ENCODE measurements at places on chromosomes 3 and 15.

DNA sequence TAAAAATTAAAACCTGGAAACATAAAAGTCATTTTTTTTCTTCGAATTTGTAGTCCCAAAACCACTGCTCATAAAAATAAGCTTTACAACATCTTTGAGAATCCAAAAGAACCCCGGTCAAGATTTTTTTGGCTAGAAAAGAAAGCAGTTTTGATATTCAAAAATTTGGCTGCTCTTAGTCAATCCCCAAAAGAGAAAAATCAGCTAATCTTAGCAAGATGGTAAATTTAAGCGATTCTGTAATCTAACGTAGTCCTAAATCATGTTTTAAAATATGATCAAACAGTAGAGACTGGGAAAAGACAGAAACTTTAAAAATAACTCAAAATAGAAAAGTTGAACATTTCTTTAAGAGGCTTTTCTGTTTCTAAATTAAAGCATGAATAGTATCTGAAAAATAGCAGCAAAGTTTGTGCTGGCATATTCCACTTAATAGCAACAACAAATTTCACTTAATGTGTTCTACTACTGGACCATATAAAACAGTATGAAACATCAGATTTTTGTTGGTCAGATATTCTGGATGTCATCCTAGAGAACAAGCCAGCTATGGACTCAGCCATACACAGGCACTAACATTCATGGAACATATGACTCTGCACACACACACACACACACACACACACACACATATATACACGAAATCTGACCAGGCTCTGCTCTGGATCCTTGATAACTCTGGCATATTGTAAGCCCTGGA is 19.1 kb upstream of the NR2F2 start:
- no peak for DNase-seq

DNA sequence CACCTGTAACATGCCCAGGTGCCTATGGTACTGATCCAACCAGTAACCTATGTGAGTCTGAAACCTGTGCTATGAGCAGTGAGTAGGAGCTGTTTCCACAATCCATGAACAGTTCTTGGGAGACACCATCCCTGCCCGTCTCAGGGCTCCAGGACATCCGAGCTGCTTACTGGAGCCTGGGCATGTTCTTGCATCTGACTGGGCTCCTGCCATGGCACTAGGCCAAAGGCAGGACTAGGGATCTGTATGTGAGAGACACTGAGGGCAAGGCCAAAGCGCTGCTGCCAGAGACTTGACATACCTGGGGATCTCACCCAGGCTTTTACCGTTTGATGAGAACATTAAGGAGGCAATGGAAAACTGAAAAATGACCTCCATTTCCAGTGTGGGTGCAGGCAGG is 59.8 kb downstream of the WDR76 start:
- no peak for DNase-seq

GRCh38 chr3:71512544-71512943 is 71.0 kb downstream of the FOXP1 start:
- DNase-seq: no peak

GRCh38 chr3:163011596-163011995 is 1515.0 kb downstream of the OTOL1 start:
- DNase-seq: no peak

- no peak for DNase-seq
These were observed 59.8 kb upstream of the FGD5 start for GRCh38 chr3:14758959-14759358.

DNA sequence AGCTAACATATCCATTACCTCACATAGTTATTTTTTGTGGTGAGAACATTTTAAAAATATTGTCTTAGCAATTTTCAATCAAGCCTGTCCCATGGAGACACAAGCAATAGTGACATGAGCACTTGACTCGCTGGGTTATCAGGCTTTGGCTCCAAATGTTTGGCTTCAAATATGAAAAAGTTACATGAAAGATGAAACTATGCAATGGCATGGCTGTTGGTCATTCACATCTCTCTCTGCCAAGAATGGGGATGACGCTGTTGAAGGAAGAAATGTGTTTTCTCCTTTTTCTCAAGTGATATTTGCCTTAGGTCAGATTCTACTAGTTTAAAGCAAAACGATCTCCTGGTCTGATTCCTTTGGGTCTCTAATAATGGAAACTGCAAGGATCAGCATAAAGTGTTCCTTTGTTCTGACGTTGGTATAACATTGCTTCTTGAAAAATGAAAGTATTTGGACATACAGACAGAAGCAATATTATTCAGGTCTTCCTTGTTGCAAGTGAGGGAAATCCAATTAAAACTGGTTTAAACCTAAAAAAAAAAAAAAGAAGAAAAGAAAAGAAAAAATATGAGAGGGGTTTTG is 71.2 kb downstream of the SSUH2 start:
- DNase-seq: no peak

GRCh38 chr15:66849746-66850077 is 147.7 kb downstream of the SMAD6 start:
- DNase-seq: no peak

DNA sequence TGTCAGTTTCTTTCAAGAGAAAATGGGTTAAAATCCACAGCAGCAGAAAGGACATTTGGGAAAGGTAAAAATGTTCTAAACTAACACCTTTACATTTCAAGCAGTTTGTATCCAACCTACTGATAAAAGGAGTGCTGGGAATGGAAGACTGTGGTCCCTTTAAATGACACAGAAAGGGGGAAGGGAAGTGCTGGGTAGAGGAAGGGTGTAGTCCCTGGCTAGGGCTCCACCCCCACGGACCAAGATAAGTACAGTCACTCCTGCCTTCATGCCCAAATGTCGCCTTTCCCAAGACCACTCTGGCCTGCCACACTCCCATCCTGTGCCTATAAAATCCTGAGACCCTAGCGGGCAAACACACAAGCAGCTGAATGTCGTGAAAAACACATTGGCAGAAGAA is 350.9 kb upstream of the POU1F1 start:
- DNase-seq: no peak

DNA sequence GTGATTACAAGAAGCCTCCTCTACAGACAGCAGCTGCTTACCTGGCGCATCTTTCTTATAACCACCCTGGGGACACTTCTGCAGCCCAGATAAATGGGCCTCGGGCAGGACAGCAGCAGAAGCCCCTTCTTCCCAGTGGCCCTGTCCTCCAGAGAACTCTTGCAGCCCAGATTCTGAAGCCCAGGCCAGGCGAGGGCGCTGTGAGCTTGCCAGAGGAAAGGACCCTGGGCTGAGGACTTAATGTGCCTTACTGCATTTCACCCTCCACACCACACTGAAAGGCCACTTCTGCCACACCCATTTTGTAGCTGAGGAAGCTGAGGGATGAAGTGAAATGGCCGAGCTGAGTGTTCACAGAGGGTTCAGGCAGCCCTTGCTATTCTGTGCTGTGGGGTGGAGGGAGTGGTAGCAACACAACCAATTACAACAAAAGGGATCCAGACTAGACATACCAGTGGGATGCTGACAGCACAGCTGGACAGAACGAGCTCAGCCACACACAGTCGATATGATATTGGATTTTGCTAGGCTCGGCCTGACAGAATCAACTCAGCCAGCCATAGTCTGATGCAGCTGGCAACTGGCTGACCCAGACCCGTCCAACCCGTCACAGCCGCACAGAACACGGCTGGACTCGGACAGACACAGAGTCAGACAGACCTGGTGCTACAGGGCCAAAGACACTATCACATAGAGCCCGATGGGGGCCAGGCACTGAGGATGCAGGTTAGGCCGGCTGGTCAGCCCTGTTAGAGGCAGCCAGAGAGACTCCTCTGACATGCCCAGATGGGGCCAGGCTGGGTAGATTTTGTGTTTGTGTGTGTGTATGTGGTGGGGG is 7.3 kb downstream of the ACOX2 start:
- no peak for DNase-seq

GRCh38 chr3:20773320-20773984 is 587.4 kb upstream of the SGO1 start:
- no peak for DNase-seq

- DNase-seq: no peak
These were observed 162.7 kb downstream of the GMNC start for GRCh38 chr3:190699776-190700175.

All from activated naive CD4-positive, alpha-beta T cell treated with anti-CD3 and anti-CD28 coated beads, Interleukin-2, amount 10 ng/mL, durations not matched to agents 7 days and 5 days (primary cell).